Activated B cell treated with CpG ODN at 0.5 μM for 24 hours (primary cell): ENCODE measurements at places on chromosomes 3 and 15. TPM values are rescaled to one million over a fixed set of nuclear protein-coding genes. Genes with fewer than 3 reads are reported as not detected.

RTP3 gene
- total RNA-seq = not detected in 2 replicates

MAP3K13 gene
- 10.5 and 10.6 TPM in 2 replicates for total RNA-seq

HDC gene
- not detected in 2 replicates for total RNA-seq

GRCh38 chr3:8095724-8096123, 405.9 kb upstream of the LMCD1 start:
- no peak for DNase-seq

DNA sequence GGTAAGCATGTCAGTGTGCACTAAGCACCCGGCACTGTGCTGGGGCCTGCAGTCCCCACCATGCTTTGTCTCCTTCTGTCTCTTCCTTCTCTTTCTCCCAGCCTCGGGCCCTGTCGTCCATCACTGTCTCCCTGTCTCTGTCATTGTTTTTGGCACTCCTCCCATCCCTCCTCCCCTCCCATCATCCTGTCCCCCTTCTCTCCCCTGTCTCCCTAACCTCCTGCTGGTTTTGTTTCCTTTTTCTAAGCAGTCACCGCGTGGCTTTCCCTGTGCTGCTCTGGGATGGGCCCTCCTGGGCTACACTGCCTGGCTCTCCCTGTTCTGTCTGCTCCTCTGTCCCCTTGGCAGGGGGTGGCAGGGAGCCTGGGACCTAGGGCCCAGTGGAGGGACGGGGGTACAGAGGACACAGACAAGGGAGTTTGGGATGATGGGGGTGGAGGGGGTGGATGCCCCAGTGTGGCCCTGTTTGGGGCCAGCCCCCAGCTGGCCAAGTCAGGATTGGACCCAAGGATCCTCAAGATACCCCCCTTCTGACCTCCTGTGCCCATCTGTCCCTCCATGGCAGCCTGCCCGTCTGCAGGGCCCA, 5.7 kb downstream of the CHST13 start:
- no peak for DNase-seq

GRCh38 chr15:60907233-60907947, 321.7 kb downstream of the RORA start:
- DNase-seq = no peak

GRCh38 chr3:20125897-20126296, 60.1 kb downstream of the SGO1 start:
- DNase-seq = peak; percentile 39
